ENCODE measurements at places on chromosomes 3 and 15. TPM values are rescaled to one million over a fixed set of nuclear protein-coding genes. Genes with fewer than 3 reads are reported as not detected.

CTXND1 gene
- total RNA-seq: 0.03 TPM

DAZL gene
- 0.33 TPM for total RNA-seq

CAND2 gene
- 1.8 TPM for total RNA-seq

- DNase-seq: peak; percentile 79
These were observed 13.2 kb upstream of the SHF start for GRCh38 chr15:45200799-45201556.

- DNase-seq: no peak
These were observed 28.6 kb upstream of the MINAR1 start for GRCh38 chr15:79403501-79403900.

GRCh38 chr3:168424059-168424734 is 328.5 kb upstream of the GOLIM4 start:
- no peak for DNase-seq

DNA sequence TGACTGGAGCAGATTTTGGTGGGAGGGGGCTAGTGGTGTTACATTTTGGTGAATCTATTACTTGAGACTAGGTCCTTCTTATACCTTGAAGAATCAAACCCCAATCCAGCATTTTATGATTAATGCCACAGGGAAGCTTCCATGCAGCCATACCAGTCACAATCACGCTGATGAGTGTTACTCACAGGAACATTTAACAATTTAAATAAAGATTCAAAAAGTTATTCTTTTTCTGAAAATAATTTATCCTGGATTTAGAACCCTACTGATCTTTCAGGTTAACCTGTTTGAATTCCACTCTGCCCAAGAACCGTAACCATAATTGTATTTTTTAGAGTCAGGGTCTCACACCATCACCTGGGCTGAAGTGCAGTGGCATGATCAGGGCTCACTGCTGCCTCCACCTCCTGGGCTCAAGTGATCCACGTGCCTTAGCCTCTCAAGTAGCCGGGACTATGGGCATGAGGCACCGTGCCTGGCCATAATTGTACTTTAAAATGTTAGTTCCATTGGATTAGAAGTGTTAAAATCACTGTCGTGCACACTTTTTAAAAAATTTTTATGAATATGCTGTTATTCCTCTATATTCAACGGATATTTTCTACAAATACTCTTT is 929 bp upstream of the MTMR10 start:
- no peak for DNase-seq

GRCh38 chr3:62161371-62161770 is 212.0 kb downstream of the FEZF2 start:
- no peak for DNase-seq

GRCh38 chr3:61236556-61236955 is 14.7 kb downstream of the FHIT start:
- no peak for DNase-seq

DNA sequence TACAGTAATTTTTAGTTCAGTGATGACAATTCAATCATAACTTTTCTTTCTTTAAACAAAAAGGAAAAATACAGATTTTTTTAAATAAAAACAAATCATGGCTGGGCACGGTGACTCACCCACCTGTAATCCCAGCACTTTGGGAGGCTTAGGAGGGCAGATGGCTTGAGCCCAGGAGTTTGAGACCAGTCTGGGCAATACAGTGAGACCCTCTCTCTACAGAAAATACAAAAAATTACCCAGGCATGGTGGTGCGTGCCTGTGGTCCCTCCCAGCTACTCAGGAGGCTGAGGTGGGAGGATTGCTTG is 25.6 kb upstream of the ATG7 start:
- DNase-seq: no peak

DNA sequence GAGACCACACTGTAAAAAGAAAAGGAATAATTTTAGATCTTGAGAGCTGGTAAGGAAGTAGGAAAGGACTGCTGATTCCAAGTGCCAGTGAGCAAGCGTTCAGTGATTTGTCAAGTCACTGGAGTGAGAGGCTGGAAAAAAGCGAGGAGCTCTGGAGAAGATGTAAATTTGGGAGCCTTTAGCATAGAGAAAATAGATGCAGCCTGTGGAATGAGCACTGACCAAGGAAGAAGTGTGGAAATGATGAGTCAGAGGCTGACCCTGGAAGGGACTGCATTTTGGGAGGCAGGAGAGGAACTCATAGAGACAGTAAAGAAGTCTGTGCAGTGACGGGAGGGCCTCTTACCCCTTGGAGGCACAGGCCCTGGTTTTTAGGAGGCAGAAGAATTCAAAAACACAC is 17.1 kb upstream of the ABTB1 start:
- no peak for DNase-seq

DNA sequence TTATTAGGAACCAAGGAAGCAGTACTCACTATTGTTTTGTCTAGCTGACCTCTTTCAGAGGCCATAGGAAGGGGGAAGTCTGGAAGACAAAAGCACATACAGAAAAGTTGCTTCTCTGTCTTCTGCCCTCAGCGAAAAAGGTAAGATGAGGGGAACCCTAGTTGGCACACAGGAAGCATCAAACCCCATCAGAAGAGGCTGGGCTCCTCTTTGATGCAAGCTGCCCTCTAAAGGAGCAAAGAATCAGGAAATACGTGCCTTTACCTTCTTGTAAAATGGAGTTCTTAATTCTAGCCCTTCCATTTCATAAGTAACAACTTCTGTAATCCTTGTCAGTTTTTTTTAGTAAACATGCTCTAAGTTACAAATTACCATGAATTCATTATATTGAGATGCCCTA is 12.5 kb downstream of the SPINK8 start:
- no peak for DNase-seq

DNA sequence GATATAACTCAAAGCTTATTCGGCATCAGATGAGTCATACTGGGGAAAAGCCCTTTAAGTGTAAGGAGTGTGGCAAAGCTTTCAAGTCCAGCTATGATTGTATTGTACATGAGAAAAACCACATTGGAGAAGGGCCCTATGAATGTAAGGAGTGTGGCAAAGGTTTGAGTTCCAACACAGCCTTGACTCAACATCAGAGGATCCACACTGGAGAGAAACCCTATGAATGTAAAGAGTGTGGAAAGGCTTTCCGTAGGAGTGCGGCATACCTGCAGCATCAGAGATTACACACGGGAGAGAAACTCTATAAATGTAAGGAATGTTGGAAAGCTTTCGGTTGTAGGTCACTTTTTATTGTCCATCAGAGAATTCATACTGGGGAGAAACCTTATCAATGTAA is 7.5 kb downstream of the ZNF621 start:
- DNase-seq: no peak

GRCh38 chr15:73495181-73495580 is 52.2 kb downstream of the REC114 start:
- DNase-seq: no peak

- no peak for DNase-seq
These were observed 36.8 kb downstream of the EHD4 start for GRCh38 chr15:41935566-41936020.

DNA sequence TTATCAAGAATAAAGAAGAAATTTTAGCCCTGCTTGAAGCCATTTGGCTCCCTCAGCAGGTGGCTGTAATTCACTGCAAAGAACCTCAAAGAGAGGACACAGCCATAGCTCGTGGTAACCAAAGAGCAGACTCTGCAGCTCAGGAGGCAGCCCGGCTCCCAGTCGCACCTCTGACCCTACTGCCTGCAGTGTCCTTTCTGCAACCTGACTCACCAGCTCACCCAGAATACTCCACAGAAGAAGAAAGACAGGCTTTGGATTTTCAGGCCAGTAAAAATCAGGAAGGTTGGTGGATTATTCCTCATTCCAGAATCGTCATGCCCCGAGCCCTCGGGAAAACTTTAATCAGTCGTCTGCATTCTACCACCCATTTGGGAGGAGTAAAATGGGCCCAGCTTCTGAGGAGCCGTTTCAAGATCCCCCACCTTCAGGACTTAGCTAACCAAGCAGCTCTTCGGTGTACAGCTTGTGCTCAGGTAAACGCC is 38.6 kb downstream of the ZBTB11 start:
- DNase-seq: no peak

DNA sequence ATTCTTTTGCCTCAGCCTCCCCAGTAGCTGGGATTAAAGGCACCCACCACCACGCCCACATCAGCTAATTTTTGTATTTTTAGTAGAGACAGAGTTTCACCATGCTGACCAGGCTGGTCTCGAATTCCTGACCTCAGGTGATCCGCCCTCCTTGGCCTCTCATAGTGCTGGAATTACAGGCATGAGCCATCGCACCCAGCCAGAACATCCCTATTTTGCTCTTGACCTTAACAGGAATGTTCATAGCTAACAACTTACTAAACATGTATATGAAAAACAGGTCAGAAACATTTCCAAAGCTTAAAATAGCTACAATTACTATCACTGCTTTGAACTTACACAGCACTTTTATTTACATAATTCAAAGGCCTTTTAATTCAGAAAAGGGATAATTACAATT is 33.7 kb downstream of the UQCC5 start:
- DNase-seq: no peak

Data from endothelial cell (in vitro differentiated cells).